ACHN (cell line): ENCODE measurements at places on chromosomes 4 and X.

DNA sequence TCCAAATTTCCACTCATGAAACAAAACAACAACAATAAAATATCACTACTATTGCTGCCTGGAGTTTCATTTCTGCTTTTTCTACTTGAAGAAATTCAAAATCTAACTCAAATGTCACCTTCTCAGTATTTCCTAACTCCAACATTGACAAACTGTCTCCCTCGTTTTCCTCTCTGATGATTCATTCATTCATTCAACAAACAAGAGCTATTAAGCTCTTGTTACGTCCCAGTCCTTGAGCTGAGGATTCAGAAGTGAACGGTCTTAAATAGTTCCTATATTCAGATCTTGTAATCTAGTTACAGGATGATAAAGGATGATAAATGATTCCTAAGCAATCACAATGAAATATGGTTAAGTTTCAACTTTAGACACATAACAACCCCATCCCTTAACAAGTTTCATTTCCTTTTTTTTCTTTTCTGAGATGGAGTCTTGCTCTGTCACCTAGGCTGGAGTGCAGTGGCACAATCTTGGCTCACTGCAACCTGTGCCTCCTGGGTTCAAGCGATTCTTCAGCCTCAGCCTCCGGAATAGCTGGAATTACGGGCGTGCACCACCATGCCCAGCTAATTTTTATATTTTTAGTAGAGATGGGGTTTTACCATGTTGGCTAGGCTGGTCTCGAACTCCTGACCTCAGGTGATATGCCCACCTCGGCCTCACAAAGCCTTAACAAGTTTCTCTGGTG is 1.7 kb downstream of the SLC9B2 start:
- DNase-seq, result no peak

DNA sequence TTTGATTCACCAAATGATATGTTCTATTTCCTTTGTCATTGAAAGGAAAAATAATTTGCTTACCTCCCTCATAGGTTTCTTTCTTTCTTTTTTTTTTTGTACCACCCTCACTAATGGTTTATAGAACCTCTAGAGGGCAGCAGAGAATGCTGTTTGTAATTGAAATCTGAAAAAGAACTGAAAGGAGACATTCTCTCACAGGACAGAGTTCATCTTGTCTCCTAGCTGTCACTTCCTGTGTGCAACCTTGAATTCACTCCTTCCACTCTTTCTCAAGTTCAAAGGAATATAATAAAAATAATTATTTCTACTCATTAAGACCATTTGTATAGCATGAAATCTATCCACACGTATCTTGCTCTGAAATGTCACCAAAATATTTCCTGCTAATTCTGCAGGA is 51.0 kb downstream of the GUCY1B1 start:
- peak; percentile 85 for DNase-seq

GRCh38 chr4:681736-682451 is 7.1 kb downstream of the SLC49A3 start:
- DNase-seq, result no peak

DNA sequence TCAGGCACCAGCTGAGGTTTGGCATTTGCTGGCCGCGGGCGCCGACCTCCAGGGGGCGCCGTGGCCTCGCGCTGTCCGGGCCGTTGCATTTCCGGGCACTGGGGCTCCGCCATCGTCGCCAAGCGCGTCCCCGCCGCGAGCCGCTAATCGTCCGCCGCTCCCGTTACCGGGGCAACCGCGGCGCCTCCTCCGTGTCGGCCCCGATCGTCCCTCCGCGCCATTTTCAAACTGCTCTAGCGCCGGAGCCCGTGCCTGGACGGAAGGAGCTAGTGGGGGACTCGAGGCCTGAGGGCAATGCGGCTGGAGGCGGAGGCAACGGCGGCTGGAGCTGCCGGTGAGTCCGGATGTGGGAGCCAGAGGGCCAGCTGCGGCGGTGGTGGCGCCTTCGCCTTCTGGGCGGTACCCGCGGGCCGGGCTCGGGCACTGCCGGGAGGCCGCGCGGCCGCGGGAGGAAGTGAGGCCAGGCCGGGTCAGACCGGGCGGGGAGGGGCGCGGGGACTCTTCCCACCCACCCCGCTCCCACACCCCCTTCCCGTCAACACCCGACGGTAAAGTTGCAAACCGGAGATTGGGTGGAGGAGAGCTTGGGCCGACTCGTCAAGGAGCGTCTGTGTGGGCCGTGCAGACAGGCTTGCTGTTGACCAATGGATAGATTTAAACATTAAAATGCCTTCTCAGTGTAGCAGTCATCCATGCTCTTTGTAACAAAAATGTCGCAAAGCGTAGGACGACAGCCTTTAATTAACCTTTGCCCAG is at the start of gene CEP135:
Gene CEP135 (plus strand): TSS at position 220 of the 756 bp plus-strand sequence. CDS start 3,186 bp downstream, outside the sequence.
- DNase-seq, result peak; percentile 92

DNA sequence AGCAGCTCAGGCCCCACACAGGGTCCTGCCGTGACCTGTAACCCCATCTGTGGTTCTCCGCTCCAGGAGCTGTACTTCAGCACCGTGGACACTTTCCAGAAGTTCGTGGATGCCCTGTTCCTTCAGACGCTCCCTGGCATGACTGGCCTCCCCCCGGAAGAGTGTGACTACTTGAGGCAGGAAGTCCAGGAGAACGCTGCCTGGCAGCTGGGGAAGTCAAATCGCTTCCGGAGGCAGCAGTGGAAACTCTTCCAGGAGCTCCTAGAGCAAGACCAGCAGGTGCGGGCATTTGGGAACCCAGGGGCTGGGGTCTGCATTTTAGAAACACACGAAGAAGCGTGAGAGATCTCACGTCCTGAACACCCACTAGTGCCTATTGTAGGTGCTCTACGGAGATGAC is 72.5 kb downstream of the EVC start:
- DNase-seq, result no peak

DNA sequence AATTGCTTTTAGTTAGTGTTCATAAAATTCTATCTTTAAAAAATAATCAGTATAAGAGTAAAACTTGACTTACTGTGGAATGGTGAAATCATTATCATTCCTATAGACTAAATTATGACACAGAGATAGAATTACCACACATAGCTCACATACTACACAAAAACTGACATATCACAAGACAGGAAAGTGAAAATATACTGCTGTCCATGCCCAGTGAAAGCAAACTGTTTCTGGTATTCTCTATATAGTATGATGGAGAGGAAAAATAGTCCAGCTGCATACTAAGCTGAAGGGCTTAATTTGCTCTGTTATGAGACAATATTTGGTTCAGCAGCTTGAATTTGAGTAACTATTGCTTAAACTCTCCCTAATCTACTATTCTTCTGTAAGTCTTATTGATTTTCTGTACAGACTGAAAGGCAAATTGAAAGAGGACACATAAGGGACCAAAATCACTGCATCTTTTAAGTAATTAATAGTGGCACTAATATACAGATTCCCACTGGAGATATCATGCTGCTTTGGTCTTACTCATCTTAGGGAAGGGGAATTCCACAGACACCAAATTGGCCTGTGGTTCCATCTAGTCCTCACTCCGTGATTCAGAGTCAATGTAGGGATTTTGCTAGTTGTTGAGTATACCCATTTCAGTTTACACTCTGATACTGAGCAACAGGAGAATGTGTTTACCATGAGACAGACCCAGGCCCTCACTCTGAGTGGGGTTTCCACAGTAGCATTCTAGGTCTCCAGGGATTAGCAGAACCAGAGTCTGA is 47.4 kb upstream of the AGA start:
- DNase-seq, result no peak

DNA sequence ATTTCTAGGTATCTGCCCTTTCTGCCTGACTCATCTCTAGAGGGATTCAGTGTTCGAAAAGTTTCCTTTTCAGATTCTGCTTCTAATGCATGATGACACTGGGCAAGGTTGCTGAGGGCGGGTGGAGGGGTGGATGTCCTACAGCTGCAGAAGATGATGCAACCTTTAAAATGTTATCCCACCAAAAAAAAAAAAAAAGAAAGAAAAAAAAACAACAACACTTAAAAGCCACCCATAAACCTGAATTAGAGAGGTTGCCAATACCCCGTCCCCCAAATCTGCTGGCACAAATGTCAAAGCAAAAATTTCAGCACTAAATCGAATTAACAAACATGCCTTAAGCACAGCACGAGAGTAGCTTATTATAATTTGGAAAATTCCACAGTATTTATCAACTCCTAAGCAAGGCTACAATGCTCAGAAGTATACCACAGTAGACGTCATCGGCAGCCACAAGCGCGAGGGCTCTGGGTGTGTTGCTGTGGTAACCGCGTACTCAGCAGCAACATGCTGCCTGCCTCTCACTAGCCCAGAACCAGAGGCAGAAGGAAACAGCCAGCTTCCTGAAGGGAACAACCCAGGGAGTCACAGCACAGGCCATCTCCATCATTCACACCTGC is 167.5 kb upstream of the MAP3K15 start:
- no peak for DNase-seq
